ENCODE measurements at places on chromosomes 12 and 14.

GRCh38 chr14:63686926-63687325 is 40.9 kb downstream of the SGPP1 start:
- peaks cover 38% of the 10 kb centered on the region for H3K36me3 ChIP-seq
- peaks cover 3% of the 10 kb centered on the region for H3K4me1 ChIP-seq
- H3K27ac ChIP-seq, result no peak overlapping the region
- no peak for DNase-seq
- no peaks in the 10 kb centered on the region for H3K27me3 ChIP-seq

DNA sequence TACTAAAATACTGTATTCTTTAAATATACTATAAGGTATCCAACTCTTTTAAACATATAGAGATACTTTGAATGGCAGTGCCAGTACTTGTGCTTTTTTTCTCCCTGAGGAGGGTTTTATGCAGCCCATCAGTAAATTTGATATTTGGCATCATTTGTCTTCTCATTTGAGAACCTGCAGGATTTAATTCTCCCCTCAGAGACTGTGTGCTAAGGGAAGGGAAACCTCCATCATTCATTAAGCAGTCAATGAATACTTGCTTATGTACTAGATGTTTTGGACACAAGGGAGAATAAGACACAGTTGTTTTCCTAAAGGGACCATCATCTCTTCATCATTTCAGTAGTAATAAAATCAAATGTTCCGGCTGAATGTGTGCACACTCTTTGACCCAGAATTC is 40.8 kb downstream of the FRS2 start:
- H3K27ac ChIP-seq, result no peak overlapping the region
- H3K27me3 ChIP-seq, result no peaks in the 10 kb centered on the region
- DNase-seq, result no peak
- H3K36me3 ChIP-seq, result peaks cover 3% of the 10 kb centered on the region
- no peak overlapping the region for H3K4me3 ChIP-seq

GRCh38 chr14:54278665-54279295 is 118.0 kb upstream of the CDKN3 start:
- H3K27me3 ChIP-seq, result peaks cover 4% of the 10 kb centered on the region
- H3K4me3 ChIP-seq, result no peak overlapping the region
- H3K27ac ChIP-seq, result no peak overlapping the region
- no peak for DNase-seq
- no peaks in the 10 kb centered on the region for H3K36me3 ChIP-seq

- no peak overlapping the region for H3K4me3 ChIP-seq
- no peak for DNase-seq
Observed at GRCh38 chr12:68344126-68344525, 12.0 kb upstream of the MDM1 start.

DNA sequence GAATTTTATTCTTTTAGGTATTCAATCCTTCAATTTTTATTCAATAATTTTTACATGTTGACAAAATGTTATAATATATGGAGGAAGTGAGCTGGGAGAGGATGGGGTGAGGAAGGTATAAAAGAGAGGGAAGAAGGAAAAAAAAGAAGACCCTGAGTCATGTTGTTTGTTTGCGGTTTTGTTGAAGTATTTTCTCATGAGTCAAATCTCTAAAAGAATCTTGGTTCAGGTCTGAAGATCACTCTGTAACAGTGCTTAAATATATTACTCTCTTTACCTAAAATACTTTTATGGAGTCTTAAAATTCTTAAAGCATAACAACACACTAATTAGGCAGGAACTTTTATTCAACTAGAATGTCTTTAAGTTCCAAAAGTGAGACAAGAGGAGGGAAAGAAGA is 489.6 kb upstream of the GARIN6 start:
- H3K4me3 ChIP-seq, result no peak overlapping the region
- H3K4me1 ChIP-seq, result no peaks in the 10 kb centered on the region
- H3K27ac ChIP-seq, result no peak overlapping the region
- no peaks in the 10 kb centered on the region for H3K36me3 ChIP-seq
- H3K27me3 ChIP-seq, result no peaks in the 10 kb centered on the region

DNA sequence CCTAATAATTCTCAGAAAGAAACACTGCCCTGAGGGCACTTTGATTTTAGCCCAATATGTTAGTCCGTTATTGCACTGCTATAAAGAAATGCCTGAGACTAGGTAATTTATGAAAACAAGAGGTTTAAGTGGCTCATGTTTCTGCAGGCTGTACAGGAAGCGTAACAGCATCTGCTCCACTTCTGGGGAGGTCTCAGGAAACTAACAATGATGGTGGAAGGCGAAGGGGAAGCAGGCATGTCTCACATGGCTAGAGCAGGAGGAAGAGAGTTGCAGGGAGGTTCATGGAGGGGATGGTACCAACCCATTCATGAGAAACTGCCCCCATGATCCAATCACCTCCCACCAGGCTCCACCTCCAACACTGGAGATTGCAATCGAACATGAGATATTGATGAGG is 49.4 kb upstream of the RERG start:
- peaks cover 5% of the 10 kb centered on the region for H3K27me3 ChIP-seq
- no peaks in the 10 kb centered on the region for H3K36me3 ChIP-seq
- no peak overlapping the region for H3K4me3 ChIP-seq
- H3K4me1 ChIP-seq, result no peaks in the 10 kb centered on the region
- H3K27ac ChIP-seq, result no peak overlapping the region

DNA sequence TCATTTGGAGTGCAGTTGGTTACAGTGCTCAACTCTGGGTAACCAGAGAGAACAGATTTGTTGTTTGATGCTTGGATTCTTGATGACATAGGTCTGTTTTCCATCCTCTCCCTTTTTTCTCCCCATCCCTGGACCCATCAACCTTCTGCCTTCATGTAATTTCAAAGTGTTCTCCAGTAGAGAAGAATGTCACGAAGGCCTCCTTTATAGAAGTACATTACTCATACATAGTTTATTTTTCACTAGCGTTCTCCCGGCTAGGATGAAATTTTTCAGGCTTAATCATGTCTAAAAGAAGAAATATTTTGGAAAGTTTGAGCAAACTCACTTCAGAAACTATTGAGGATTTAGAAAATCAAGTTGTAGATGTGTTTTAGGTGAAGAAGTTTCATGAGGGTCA is 20.9 kb upstream of the APPL2 start:
- no peak overlapping the region for H3K4me3 ChIP-seq
- peaks cover 13% of the 10 kb centered on the region for H3K4me1 ChIP-seq
- no peak for DNase-seq

- H3K4me1 ChIP-seq, result no peaks in the 10 kb centered on the region
- no peak overlapping the region for H3K27ac ChIP-seq
- no peak overlapping the region for H3K4me3 ChIP-seq
- no peaks in the 10 kb centered on the region for H3K27me3 ChIP-seq
Observed at GRCh38 chr14:87067591-87067990, 925.4 kb downstream of the GALC start.

DNA sequence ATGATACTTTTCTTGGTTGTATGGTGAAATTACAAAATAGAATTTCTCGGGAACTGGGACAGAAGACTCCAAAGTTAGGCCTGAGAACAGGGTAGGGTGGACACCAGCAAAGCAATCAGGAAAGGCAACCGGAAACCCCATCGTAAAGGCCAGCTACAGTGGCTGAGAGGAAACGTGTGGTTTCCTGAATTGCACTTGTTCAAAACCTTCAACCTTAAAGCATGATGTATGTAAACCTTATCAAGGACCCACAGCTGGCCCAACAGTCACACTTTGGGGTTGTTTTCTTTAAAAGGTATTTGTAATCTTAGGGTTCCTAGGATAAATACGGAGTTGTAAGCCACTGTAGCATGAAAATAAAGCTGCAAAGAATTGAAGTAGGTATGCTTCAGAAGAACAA is 2.2 kb upstream of the PTGDR start:
- no peaks in the 10 kb centered on the region for H3K36me3 ChIP-seq
- no peak overlapping the region for H3K27ac ChIP-seq
- no peak for DNase-seq
- H3K27me3 ChIP-seq, result peaks cover 47% of the 10 kb centered on the region

Data from activated B cell treated with CpG ODN at 0.5 μM for 24 hours (primary cell).